ENCODE measurements at places on chromosomes 7 and 10. TPM values are rescaled to one million over a fixed set of nuclear protein-coding genes. Genes with fewer than 3 reads are reported as not detected.

Gene RSBN1L
- total RNA-seq, result 8.3 TPM

- no peak for DNase-seq
These were observed 205.4 kb downstream of the FANK1 start for GRCh38 chr10:126101736-126102135.

GRCh38 chr10:127921753-127922145 lies 14.8 kb downstream of the PTPRE start:
- peak; percentile 72 for DNase-seq

GRCh38 chr10:90712529-90712928 lies 145.3 kb downstream of the HTR7 start:
- no peak for DNase-seq

Gene SH2D4B
- not detected for total RNA-seq

DNA sequence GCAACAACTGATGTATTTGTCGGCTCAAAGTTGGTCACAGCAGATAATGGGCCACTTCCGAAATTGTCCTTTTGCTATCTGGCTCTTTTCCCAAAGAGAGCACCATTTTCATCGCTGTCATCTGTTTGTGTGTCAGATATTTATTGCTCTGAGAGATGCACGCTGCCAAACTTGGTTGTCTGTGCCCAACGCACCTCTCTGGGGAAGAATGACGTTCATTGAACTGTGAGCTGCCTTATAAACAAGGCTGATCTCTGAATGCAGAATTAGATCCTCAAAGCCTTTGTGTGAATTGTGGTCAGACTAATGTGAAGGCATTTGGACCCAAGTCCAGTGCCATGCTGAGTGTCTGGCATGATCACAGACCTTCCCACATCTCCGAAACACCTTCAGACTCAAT lies 174.7 kb upstream of the LYZL1 start:
- no peak for DNase-seq

Gene SPDYE8
- not detected for total RNA-seq

Gene SUFU
- 3.0 TPM for total RNA-seq

Gene ZNF804B
- not detected for total RNA-seq

- no peak for DNase-seq
These were observed 17.4 kb downstream of the ESYT2 start for GRCh38 chr7:158811894-158812293.

DNA sequence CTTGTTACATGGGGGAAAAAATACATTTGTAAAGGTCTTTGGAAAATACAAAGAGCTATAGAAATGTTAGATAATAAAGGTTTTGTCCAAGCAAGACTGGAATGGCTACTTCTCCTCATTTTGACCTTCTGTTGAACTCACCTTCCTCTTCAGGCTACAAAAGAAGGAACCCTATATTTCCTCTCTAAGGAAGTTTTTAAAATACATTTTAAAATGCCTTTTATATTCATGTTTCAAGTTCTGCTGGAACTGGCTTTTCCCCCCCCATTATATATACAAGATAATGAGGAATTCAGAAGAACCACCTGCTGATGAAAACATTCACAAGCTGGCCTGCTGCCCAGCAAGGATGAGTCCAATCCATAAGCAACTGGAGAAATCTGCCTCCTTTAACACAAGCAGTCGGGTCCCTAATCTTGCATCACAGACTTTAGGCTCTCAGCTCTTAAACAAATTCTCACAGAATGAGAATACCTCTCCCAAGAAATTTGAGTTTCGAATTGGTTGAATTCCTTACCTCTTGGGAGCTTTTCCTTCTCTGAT lies 44.6 kb downstream of the MTERF1 start:
- DNase-seq, result no peak

DNA sequence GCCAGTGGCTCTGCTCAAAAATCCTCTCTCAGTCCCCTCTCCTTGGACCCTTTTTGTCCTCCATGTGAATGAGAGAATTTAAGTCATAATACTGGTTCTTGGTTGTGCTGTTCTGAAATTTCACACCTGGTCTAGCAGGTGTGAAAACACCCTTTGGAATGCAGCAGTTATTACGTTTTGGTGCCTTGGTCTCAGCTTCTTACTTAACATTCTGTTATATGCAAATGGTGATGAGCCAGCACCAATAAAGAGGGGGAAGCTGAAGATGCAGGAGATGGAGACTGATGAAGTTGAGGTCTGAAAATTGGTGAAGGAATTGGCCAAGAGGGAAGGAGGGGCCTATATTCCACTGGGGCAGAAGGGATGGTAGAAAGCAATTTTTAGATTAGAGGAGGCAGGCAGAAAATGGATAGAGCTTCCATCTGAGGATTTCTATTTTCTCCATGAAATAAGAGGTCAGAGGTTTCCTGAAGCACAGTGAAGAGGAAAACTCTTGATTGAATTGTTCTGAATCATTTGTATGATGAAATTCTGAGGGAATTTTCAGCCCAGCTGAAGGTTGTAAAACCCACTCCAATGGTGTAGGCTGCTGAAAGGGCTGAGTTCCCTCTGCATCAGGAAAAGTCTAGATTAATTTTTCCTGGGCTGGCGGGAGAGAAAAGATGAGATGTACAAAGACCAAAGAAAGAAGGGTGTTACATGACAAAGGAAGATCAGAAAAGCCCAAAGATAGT lies 94.0 kb upstream of the FAM180A start:
- DNase-seq, result peak; percentile 10

DNA sequence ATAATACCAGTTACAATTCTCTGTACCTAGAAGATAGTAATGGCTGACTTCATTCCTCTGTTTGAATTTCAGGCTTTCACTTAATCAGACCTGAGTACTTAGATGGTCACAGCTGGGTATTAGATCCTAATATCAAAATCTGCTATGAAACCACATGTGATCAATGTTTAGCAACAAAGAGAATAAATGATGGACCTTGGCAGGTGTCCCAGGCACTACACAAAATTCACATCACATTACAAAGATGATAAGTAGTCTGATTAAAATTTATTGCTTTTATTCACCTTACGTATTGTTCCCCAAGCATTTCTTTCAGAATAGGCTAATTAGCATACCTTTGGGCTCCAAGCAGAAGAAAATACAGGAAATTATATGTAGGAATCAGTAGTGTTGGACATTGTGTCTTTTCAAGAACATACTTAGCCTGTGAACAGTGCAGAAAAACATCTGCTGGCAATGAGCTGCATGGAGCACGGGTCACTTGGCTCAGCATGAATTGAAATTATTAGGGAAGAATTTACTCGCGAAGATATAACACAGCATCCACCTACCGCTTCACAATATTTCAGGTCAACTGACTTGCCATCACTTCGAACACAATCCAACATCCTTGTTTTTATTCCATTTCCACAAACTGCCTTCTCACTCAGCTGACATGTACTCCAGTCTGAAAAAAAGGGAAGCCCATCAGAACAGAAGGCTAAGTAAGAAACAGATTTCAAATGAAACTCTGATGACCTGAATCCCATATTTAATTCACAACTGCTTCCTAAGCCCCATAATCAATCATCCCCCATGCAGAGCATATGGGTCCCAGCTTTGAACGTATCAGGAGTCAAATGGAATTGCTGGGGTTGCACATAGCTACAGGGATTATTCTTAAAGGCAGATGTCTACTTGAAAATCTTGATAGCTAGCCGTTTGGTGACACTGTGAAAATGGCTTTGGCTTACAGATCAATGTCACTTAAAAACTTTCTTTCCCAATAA lies 421.0 kb downstream of the THSD7A start:
- no peak for DNase-seq

Gene EXOC6
- total RNA-seq, result 390 TPM

- DNase-seq, result peak; percentile 29
These were observed 1.7 kb downstream of the IGF2BP3 start for GRCh38 chr7:23468526-23469149.

GRCh38 chr7:116687801-116688201 lies 15.8 kb downstream of the MET start:
- DNase-seq, result peak; percentile 88

- DNase-seq, result no peak
These were observed 5.0 kb upstream of the CDH23 start for GRCh38 chr10:71391701-71392100.

DNA sequence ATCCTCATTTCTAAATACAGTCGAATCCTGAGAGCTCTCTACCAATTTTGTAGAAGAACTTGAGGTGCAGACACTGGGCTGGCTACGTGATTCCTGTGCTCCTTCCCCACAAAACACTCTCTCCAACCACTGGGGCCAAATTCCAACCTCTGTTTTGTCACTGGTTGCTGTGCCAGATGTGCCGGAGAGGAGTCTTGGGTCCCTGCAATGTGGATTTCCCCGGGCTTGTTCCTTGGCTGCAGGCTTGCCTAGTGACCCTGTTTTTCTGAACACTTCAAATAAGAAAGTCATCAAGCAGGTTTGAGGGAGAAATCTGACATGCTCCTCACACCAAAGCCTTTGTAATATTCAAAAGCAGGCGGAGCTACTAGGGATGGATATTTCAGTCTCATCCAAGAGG lies 44.4 kb upstream of the AGBL3 start:
- no peak for DNase-seq

Gene OR2A7
- not detected for total RNA-seq

DNA sequence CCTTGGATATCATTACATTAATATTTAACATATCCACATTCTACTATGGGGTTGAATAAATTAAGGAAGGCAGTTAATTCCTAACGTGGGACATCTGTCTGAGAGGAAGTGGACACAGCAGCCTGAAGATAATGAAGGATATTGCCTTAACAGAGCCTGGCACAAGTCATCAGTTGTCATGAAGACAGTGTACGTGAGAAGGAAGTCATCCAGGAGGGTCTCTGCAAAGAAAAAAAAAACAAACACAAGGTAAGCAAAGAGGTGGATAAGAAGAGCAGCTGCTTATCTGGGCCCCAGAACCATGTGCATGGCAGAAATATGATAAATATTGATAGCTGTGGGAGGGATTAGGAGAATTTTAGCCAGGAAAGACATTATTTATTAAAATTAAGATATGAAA lies 190.0 kb downstream of the RAPGEF5 start:
- DNase-seq, result no peak

GRCh38 chr7:158994687-158995086 lies 138.3 kb downstream of the DYNC2I1 start:
- no peak for DNase-seq

DNA sequence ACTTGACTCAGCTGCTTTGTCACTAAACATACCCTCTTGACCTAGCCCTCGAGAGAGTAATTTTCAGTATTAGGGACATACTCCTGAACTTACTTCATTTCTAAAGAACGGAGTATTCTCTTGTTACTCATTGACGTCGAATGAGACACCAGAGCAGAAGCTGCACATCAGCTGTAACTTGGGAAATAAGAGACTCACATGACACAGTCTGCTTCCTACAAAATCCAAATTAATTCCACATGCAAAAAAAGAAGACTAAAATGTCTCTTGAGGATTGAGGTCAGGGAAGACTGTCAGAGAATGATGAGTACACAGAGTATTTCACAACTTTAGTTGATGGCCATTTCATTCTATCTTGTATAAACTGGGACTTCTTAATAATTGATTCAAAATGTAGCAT lies 114.7 kb upstream of the EGFR start:
- DNase-seq, result no peak

DNA sequence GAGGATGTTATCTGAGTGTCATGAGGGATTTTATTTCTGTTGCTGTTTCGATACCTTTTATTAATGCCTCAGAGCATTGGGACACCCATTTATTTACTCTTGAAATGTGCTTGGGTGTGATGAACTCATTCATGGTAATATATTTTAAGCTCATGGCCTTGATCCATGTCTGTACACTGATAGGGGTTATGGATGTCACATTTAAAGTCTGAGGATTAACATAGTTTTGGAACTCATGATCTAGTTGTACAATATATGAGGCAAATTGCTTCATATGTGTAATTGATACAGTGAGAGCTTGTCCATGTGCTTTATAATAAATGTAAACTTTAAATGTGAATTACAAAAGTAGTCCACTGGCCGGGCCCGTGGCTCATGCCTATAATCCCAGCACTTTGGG lies 23.0 kb upstream of the ZRANB1 start:
- no peak for DNase-seq

Gene SYT15
- total RNA-seq, result 0.79 TPM

- no peak for DNase-seq
These were observed 159.8 kb downstream of the DNAJB6 start for GRCh38 chr7:157496416-157497275.

GRCh38 chr7:121109145-121109544 lies 120.6 kb downstream of the CPED1 start:
- no peak for DNase-seq

DNA sequence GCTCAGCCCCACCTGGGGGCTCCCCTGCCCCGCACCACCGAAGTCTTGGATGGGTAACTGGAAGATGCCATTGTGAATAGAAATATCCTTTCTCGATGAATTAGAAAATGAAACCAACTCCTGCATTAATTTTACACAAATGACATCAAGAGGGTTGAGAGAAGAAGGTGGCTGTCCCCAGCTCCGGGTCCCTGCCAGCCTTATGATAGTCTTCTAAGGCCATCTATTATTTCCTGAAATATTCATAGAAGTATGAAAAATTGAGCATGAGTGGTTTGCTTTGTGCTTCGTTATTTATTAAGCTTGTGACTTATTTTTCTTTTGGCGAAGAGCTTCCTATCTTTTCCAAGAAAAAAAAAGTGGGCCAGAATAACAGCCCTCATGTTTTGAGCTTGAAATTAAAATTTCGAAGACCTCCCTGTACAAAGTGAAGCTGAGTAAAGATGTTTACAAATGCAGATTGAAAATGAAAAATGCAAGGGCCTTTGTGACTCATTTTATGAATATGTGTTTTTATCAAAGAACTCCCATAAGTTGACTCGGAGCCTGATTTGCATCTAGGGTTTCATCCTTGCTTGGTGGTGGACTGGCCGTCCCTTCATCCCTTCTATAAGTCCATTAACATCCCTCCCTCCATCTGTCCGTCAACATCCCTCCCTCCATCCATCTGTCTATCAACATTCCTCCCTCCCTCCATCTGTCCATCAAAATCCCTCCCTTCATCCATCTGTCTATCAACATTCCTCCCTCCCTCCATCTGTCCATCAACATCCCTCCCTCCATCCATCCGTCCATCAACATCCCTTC lies 20.5 kb upstream of the CFAP46 start:
- DNase-seq, result no peak

- no peak for DNase-seq
These were observed 26.1 kb downstream of the RAPGEF5 start for GRCh38 chr7:22330903-22331302.

DNA sequence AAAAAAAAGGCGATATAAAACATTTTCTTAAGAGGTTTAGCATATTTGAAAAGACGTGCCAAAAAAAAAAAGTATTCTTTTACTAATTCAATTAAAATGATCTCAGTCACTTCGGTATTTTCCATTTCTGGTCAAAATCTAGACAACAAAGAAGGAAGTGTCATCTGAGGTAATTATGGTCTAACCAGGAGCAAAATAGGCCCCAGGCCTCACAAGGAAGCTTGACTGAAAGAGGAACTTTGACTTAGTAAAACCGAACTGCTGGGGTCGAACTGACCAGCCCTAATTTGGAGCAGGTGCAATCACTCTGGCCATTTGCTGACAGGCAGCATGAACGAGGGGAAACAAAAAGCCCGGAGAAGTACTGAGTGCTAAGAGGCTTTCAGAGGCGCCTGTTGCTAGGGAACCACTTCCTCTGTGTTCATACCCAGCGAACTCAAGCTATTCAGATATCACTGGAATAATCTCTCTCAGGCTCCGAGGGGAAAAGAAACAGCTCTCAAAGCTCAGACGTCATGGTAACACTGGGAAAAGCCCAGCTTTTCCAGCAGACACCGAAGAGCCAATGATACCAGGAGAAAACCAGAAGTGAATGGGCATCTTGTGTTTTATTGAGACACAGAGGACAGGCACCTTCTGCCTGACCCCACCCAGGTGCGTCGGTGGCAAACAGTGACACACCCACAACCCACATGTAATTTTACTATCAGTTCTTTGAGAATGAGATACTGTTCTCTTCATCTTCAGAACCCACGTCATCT lies 126.5 kb downstream of the FAM107B start:
- peak; percentile 77 for DNase-seq

All from lung microvascular endothelial cell (primary cell).